Spleen (tissue), 13 donors: ENCODE measurements at places on chromosomes 13 and 19. TPM values are rescaled to one million over a fixed set of nuclear protein-coding genes. Genes with fewer than 3 reads are reported as not detected.

DNA sequence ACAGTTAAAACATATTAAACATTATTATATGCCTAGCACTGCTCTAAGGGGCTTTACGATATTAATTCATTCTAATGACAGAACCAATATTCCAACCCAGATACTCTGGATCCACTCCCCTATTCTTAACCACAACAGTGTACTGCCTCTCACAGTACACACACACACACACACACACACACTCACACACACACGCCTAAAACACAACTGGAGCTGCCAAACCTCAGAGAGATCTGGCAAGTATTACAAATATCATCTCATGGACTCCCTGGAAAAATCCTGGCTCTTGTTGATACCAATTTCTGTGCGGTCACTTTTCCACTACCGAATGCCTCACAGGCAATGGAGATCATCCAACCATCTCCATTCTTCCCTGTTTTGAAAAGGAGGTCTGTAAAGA lies 1.3 kb downstream of the ZNF780A start:
- no peak for DNase-seq

GRCh38 chr19:33736787-33737186 lies 59.9 kb upstream of the KCTD15 start:
- DNase-seq = no peak

- no peak for DNase-seq
These were observed 63.8 kb downstream of the SCEL start for GRCh38 chr13:77599351-77599750.

DNA sequence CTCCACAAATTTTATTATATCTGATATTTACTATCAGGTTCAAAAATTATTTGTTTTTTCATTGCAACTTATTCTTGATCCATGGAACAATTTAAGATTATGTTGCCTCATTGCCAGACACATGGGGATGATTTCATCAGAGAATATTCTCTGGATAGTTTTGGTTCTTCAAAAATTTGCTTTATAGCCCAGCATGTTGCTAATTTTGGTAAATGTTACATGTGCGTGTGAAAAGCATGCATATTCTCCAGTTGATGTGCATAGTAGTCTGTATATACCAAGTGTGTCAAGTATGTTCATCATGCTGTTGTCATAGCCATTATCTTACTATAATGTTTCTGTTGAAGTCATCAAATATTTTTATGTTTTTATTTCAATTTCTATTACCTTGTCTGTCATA lies 122.3 kb downstream of the RFC3 start:
- DNase-seq = no peak

Gene ZNF431
- 24.9 TPM for total RNA-seq

DNA sequence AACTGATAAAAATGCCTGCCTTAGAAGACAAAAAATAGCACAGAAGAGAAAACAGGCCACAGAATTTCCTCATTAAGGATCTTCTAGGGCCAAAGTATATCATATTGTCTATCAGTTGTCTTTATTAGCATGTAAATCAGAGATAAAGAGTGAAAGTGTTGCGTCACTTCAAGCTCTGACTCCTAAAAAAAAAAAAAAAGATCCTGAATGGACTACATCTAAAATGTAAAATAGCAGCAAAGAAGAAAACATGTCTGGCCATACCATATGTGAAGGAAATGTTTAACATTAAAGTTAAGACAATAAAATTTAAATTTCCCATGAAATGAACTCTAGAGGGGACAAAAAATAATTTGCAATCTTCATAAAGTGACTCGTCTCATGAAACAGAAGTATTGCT lies 237.4 kb downstream of the PCDH9 start:
- no peak for DNase-seq

- DNase-seq = no peak
These were observed 158.4 kb downstream of the RNF17 start for GRCh38 chr13:24922387-24922744.

Gene DAPK3
- total RNA-seq = 47.6 TPM
